ENCODE measurements at places on chromosomes 13 and 19.

GRCh38 chr19:49809160-49809940 is 3.7 kb downstream of the FUZ start:
- no peak for DNase-seq

DNA sequence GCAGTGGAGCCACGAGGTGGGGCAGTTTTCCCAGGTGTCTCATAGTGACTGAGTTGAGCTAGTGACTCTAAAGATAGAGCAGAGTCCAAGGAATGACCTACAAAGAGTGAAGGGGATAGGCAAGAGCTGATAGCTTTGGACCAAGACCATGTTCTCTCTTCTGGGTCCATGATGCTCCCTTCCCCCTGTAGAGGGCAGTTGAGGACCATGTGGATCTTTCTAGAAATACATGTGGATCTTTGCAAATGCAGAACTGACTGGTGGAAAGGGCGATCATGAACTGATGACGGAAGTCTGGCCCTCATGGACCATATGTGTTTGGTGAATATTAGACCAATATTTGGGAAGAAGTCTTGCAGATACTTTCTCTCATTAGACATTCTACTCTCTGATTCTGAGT is 6.9 kb downstream of the PSG1 start:
- DNase-seq = no peak

GRCh38 chr13:74158028-74158427 is 23.8 kb upstream of the KLF12 start:
- DNase-seq = no peak

DNA sequence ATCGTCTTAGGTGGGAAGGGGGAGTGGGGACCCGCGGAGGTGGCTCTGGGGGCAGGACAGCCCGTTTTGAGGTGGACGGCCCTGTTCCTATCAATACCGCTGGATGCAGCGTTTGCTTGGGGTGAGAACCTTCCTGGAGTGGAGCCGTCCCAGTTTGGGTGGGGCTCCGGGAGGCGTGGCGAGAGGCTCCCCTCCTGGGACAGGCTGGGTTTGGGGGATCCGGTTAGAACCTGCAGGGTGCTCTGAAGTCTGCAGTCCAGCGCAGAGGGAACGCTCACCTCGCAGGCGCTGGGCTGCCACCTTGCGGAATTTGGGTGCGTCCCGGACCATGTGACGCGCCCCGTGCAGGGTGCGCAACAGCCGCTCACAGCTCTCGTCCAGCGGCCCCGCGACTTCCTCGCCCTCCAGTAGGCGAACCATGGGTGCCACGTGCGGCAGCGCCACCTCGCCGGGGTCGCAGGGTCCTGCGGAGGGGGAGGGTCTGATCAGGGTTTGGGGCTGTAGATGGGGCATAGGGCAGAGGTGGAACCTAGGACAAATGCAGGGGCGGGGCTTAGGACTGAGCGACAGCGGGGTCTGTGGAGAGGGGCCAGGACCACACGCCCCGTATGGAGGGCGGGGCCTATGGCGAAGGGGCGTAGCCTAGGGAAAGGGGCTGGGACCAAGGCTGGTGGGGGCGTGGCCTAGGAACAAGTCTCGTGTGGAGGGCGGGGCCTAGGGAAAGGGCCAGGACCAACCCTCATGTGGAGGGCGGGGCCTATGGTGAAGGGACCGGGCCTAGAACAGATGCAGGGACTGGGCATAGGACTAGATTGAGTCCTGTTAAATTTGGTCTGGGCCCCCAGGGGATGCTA is 13.8 kb downstream of the SH2D3A start:
- no peak for DNase-seq

GRCh38 chr19:7475665-7476064 is 13.2 kb downstream of the PEX11G start:
- DNase-seq = no peak

GRCh38 chr19:3171894-3172672 is 6.5 kb upstream of the S1PR4 start:
- DNase-seq = no peak

Data from NCI-H524 treated with DMSO at 0.1 percent for 48 hours (cell line).